Kidney epithelial cell (primary cell): ENCODE measurements at places on chromosomes 4 and X. TPM values are rescaled to one million over a fixed set of nuclear protein-coding genes. Genes with fewer than 3 reads are reported as not detected.

The TCP11X2 gene
- total RNA-seq, result 0.14 and 0.42 TPM in 2 replicates

- no peak for DNase-seq
Observed at GRCh38 chrX:34053931-34054330, 78.2 kb downstream of the FAM47A start.

- DNase-seq, result no peak
Observed at GRCh38 chrX:51893931-51894696, 691 bp downstream of the MAGED1 start.

DNA sequence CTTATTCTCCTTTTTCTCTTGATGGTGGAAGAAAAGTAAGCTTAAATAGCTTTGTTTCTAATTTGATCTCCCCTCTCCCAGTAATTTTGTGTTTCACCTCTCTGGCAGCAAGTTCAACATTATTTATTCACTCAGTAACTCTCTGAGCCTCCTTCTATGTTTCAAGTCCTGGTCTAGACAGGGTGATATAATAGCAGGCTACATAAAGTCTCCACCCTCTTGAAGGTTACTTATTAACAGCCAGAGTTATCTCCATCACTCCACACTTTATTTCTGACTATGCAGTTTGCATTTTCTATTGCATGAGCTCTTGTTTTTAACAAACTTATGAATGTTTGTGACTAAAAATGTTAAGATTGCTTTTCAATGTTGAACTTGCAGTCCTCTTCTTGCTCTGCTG is 17.8 kb upstream of the ANOS1 start:
- DNase-seq, result no peak

DNA sequence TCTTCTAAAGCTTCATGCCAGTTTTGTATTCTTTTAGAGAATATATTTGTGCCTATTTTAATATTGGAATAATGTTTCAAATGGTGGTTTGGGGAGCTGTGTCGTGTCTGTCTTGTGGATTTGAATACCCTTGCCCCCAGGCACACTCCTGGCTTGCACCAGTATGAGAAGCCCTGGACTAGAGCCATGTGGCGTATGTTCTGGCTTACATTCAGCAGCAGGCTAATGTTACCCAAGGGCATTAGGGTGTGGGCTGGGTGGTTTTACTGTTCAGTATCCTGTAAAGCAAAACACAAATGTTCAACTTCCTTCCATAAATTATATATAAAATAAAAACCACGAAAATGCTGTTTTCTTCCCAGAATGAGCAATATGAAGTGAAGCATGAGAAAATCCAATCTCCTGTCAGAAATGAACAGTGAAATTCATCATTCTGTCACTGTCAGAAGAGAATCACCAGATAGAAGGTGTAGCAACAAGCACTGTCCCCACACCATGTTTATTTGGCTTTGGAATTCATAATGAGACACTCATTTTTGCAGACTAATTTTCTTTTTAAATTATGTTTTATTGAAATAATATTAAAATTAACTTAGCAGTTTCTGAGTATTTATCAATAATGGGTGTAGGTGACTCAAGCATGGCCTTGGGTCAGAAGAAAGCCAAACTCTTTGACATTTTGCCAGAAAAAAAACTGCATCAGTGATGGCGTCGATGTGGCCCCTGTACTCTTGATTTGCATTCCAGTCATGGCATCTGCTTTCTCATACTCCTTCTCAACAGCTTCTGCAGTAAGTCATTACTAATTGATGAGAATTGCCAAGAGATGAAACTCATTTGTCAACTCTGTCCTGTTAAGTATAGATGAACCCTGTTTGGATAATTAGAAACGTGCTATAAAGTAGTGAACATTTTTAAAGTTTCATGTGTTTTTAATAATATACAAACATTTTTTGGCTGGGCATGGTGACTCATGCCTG is 43.8 kb downstream of the WWC2 start:
- no peak for DNase-seq
